ENCODE measurements at places on chromosomes 16 and 17.

- DNase-seq = no peak
Measured at GRCh38 chr16:85370881-85371651, 242.1 kb upstream of the GSE1 start.

- no peak for DNase-seq
Measured at GRCh38 chr16:53058441-53058840, 3.6 kb downstream of the CHD9 start.

DNA sequence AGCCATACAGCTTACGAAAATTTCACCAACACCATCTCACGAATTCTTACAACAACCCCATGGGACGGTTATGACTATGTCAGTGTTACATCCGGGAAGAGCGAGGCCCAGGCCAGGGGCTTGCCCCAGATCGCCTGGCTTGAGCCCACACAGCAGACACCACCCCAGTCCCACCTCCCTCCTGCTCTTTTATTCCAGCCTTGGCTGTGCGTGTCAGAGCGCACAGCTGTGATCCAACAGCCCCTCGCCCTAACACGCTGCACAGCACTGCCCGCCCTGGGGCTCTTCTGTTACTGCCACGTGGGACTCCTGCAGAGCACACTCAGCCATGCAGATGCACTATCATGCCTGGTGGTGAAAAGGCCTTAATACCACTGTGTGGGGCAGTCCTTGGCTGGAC lies 127.9 kb downstream of the ENGASE start:
- peak; percentile 45 for DNase-seq

DNA sequence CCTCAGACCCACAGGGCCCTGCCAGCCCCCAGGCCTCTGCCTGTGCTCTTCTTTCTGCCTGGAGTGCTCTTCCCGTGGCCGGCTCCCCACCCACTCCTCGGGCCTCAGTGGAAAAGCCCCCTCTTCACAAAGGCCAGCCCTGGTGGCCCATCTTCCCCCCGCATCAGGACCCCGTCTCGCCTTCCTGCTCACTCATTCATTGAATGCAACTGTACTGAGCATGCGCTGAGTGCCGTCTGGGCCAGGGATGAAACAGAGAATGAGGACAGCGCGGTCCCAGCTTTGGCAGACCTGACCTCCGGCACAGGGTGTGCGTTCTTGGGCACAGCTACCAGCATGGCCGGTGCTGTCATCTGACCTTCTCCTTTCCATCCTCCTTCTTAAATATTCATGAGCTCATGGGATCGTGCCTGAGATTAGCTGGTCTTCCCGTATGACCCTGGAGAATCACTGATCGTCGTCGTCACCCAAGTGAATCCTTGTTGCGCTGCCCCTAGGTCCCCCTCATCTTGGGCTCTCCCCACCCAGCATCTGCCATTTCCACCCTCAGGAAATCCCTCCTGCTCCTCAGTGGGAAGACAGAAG lies 16.4 kb upstream of the OSGIN1 start:
- DNase-seq = no peak

GRCh38 chr16:49661465-49662187 lies 194.3 kb downstream of the ZNF423 start:
- DNase-seq = no peak

GRCh38 chr16:4381935-4382794 lies 10.5 kb downstream of the VASN start:
- no peak for DNase-seq

- no peak for DNase-seq
Measured at GRCh38 chr17:47649972-47650524, 329 bp downstream of the KPNB1 start.

GRCh38 chr17:19376811-19377210 lies 1.5 kb upstream of the MAPK7 start:
- DNase-seq = no peak

- DNase-seq = peak; percentile 72
Measured at GRCh38 chr16:58563235-58563634, 47.9 kb downstream of the SETD6 start.

GRCh38 chr16:85750827-85751697 lies at the start of gene C16orf74:
C16orf74 (minus strand) TSS chr16:85751096; CDS start chr16:85735217, 15,879 bp downstream.
- peak; percentile 36 for DNase-seq

- no peak for DNase-seq
Measured at GRCh38 chr16:24118126-24118821, 137.9 kb upstream of the CACNG3 start.

- no peak for DNase-seq
Measured at GRCh38 chr16:5938607-5939006, 841.0 kb upstream of the EEF2KMT start.

- DNase-seq = no peak
Measured at GRCh38 chr16:57844416-57845030, 42.2 kb upstream of the KIFC3 start.

- DNase-seq = peak; percentile 48
Measured at GRCh38 chr16:64621616-64622015, 500.2 kb downstream of the CDH11 start.

DNA sequence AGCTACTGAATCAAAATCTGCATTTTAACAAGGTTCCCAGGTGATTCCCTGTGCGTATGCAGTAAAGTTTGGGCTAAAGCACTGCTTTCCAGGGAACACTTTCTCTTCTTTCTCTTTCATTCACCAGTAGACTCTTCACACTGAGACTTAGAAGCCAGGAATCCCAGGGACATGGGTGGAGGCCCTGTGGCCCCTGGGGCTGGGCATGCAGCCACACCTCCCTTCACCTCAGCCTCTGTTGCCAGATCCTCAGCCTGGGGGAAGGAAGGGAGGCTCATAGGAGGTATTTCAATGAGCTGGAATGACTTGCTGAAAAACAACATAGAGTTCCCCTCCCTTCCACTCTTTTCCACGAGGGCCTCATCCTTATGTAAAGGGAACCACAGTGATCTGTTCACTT lies 1.2 kb downstream of the G6PC3 start:
- DNase-seq = no peak

DNA sequence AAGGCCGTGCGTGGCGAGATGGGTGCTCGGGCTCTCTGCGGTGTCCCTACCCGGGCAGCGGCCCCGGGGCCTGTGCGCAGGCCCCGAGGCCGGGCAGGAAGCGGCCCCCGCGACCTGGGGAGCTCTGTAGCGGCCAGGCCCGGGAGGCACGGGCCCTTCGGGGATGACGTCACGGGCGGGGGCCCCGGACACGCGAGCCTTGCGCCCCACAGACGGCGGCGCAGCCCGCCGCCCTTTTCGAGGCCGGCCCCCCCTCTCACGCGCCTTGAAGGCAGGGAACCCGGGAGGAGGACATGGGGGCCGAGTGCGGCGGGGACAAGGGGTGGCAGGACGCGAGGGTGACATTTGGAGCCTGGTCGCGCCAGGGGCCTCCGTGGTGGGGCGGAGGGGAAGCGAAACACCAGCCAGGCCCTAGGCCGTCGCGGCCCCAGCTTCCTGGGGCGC lies 1.1 kb downstream of the RAI1 start:
- no peak for DNase-seq

GRCh38 chr17:74427763-74428153 lies 4.1 kb upstream of the GPRC5C start:
- no peak for DNase-seq

- no peak for DNase-seq
Measured at GRCh38 chr16:72854267-72854959, 193.5 kb downstream of the ZFHX3 start.

GRCh38 chr17:18257982-18258355 lies 569 bp downstream of the FLII start:
- DNase-seq = peak; percentile 24

- no peak for DNase-seq
Measured at GRCh38 chr16:57724531-57724930, 11.0 kb upstream of the KATNB1 start.

DNA sequence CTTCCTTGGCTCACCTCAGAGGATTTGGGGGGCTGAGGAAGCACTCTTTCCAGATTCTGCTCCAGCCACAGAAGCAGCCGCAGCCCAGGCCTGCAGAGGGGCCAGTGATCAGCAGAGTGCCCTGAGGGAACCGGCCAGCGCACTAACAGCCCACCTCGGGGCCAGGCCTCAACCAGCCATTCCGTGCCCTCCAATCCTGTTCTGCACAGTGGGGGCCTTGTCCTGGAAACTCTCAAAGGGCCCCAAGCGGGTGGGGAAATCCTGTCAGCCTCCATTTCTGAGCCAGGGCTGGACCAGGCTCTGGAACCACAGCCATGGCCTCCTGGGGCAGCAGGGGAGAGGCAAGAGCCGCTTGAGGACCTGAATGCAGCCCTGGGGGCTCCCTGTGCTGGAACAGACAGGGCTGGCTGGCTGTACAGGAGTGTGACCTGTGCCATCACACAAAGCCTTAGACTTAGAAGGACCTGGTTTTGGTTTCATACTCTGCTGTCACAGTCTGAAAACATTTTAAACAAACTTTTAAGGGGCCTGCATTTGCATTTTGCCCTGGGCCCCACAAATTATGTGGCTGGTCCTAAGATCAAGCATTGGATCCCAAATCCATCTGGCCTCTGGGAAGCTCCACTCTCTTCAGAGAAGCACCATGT lies 10.0 kb downstream of the CNGB1 start:
- DNase-seq = no peak

DNA sequence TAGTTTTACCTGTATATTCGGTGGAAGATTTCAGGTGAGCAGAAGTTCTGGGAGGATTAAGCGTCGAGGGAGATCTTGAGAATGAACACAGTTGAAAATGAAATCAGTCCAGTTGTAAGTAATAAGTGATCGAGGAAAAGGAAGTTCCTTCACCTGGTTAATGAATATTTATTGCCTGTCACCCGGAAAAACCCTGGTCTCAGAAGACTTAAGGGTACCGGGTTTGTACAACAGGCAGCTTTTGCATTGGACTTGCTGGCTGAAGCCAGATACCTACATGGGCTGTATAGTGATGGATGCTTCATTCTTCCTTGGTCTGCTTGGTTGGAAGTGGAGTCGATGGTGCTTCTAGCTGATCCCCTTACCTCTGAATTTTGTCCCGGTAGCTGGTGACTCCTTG lies 72.7 kb downstream of the PRKCA start:
- no peak for DNase-seq

GRCh38 chr16:72896485-72897118 lies 151.3 kb downstream of the ZFHX3 start:
- no peak for DNase-seq

- no peak for DNase-seq
Measured at GRCh38 chr17:38418693-38419507, 9.4 kb upstream of the ARHGAP23 start.

DNA sequence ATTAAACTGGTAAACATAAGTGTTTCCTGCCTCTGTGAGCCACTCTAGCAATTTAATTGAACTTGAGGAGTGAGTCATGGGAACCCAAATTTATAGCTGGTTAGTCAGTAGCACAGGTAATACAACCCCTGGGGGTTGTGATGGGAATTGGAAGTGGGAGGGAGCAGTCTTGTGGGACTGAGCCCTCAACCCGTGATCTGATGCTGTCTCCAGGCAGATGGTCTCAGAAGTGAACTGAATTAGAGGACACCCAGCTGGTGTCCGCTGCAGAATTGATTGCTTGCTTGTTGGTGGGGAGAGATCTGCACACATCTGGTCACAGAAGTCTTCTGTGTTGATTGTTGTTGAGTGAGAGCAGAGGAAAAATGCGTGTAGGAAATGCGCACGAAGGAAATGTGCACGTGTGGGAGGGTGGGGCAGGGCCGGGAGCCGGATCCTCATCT lies 7.7 kb upstream of the ST6GALNAC2 start:
- DNase-seq = peak; percentile 11

DNA sequence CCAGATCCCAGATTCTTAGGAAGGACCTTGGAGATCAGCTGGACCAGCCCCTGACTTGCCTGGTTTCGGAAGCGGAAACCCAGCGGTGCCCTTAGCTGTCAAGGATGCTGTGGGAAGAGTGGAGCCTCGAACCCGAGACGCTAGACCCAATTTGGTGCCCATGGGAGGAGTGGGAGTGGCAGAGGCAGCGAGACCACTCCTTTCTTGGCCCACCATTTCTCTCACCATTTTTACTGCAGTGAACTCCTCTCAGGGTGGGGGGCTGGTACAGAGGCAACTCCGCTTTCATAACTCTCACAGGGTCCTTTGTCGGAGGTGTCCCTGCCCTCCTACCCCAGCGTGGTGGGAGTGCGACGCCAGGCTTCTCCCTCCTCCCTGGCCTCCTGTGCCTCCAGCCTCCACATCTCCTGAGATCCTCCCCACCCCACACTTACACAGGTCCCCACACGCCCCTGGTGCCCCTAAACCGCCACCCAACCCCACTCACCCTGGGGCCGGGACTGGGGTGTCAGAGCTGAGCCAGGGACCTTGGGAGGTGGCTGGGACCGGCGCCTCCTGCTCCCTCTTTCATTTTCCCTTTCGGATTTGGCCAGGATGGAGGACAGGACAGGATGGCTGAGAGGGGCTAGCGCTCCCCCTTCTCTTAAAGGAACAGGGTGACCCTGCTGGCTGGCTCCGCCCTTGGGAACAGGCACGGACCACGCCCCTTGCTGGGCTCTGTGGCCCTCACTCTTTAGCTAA lies at the start of gene GJD3:
GJD3 (minus strand) TSS at position 617 of the 741 bp plus-strand sequence. CDS start 922 bp downstream, outside the sequence.
- no peak for DNase-seq

- peak; percentile 56 for DNase-seq
Measured at GRCh38 chr17:37160944-37161343, 212.2 kb downstream of the AATF start.

DNA sequence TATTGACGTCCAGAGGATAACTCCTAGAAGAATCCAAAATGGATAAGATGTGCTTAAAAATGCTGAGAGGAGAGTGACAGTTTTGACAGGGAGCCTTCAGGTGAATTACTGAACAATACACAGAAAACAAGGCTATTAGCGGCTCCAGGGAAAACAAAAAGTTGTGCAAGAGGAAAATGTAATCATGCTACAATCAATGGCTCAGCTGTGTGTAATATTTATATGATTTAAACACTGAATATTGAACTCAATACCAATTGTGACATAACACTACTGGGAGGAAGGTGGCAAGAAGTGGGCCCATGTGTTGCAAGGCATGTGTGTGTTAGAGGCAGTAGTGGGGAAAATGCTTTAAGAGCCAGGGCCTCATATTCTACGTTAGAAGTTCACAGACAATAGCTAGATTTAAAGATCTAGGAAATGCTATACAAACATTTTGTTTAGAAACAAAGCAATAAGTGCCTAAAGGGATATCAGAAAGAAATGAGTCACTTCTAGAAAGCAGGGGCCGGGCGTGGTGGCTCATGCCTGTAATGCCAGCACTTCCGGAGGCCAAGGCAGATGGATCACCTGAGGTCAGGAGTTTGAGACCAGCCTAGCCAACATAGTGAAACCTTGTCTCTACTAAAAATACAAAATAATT lies 253.2 kb upstream of the IRX5 start:
- DNase-seq = no peak

GRCh38 chr17:72438783-72439182 lies 318.0 kb downstream of the SOX9 start:
- DNase-seq = no peak

GRCh38 chr17:66638707-66639479 lies 196.0 kb upstream of the CACNG5 start:
- no peak for DNase-seq

DNA sequence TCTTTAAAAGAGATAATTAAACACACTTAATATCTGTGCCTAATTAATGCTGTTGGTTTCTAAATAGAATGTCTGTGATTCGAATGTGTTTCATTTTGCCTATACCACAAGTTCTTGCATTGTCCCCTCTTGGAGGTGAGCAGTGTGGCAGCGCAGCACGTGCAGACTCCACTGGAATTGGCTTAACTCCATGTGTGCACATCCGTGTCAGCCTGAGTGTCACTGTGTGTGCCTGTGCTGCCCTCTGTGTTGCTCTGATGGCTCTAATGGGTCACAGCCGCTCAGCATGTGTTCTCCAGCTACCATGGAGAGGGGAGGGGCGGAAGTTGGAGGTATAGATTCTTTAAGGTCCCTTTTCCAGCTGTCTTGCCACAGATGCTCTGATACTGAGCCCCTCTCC lies 226.6 kb downstream of the SPECC1 start:
- no peak for DNase-seq

- DNase-seq = no peak
Measured at GRCh38 chr16:75181630-75182029, 25.3 kb downstream of the CTRB2 start.
